ENCODE measurements at places on chromosomes 11 and 22.

- peak; percentile 26 for DNase-seq
Observed at GRCh38 chr11:44950031-44950624, 555 bp downstream of the TP53I11 start.

- peak; percentile 39 for DNase-seq
Observed at GRCh38 chr22:30270832-30271231, 4.2 kb upstream of the OSM start.

GRCh38 chr11:74992852-74993251 lies 4.1 kb downstream of the NEU3 start:
- no peak for DNase-seq

DNA sequence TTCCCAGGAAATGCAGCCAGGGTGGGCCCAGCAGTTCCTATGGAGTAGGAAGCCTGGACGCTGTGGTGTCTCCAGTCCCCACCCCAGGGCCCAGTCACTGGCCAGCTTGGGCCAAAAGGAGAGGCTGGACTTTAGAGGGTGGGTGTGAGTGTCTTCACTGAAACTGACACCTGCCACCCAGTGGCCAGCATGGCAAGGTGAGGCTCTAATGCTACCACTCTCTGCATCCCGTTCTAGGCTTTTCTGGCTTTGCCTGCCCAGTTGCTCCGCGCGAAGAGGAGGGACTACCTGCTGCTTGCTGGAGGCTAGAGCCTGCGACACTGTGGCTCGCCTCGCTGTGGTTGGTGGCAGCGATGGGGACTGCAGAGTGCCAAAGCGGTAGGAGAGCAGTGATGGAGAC lies 35.4 kb downstream of the C22orf42 start:
- DNase-seq, result no peak

GRCh38 chr22:44331881-44332714 lies 19.3 kb upstream of the SHISAL1 start:
- DNase-seq, result no peak

- DNase-seq, result peak; percentile 64
Observed at GRCh38 chr22:20550851-20551744, 43.7 kb downstream of the MED15 start.

GRCh38 chr11:117300773-117301172 lies 9.6 kb downstream of the BACE1-AS start:
- no peak for DNase-seq

- DNase-seq, result no peak
Observed at GRCh38 chr11:107247167-107247861, 210.3 kb downstream of the CWF19L2 start.

GRCh38 chr22:25510876-25511275 lies 53.6 kb upstream of the GRK3 start:
- DNase-seq, result no peak

- DNase-seq, result no peak
Observed at GRCh38 chr11:116314006-116314405, 458.8 kb downstream of the BUD13 start.

GRCh38 chr11:115257678-115258077 lies 246.5 kb downstream of the CADM1 start:
- DNase-seq, result no peak

DNA sequence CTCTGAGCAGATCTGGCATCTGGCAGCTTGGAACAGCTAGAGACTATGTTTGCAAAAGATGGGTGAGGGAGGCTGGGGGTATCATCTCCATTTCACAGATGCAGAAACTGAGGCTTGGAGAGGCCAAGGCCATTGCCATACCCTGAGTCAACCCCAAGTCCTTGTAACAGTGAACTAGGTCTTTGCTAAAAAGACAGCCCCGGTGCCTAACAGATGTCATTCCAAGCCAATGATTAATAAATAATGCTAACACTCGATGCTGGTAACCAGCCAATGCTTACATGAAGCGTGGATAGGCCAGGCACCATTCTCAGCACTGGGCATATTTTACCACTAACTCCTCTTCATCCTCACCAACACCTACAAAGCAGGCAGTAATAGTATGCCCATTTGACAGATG lies 164.0 kb downstream of the MN1 start:
- DNase-seq, result no peak

DNA sequence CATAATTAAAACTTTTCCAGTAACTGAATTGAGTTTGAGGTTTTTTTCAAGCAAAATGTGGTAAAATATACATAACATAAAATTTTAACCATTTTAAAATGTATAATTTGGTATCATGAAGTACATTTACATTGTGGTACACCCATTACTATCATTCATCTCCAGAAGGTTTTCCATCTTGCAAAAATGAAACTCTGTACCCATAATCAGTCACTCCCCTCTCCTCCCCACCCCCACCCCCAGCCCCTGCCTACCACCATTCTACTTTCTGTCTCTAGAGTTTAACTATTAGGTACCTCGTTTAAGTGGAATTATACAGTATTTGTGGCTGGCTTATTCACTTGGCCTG lies 63.7 kb downstream of the MICAL2 start:
- DNase-seq, result no peak

DNA sequence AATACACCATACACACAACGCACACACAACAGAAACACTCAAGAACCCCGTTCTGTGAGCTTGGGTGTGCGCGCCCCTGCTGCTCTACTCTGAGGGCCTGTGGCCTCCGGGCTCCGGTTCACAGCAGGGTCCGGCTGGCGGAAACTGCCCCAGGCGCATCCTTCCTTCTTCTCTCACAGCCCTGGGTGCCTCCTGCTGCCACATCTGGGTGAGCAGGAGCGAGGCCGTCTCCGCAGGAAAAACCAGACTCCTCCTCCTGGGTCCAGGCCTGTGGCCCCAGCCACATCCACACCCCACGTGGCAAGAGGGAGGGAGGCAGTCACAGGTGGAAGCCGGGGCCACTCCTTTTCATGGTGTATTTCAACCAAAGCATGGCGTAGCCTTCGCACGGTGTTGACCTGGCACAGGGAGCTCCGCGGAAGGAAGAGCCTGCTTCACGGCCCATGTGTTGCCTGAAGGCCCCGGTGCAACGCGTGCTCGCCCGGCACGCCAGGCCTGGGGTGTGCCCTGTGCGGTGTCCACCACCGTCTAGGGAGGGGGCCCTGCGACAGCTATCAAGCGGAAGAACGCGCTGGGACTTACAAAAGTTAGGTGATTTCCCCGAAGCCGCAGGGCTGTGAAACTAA lies 1502.7 kb downstream of the TBC1D22A start:
- no peak for DNase-seq

- DNase-seq, result no peak
Observed at GRCh38 chr11:70407814-70408213, 9.5 kb downstream of the CTTN start.

- DNase-seq, result no peak
Observed at GRCh38 chr11:80330264-80330663, 889.4 kb upstream of the TENM4 start.

DNA sequence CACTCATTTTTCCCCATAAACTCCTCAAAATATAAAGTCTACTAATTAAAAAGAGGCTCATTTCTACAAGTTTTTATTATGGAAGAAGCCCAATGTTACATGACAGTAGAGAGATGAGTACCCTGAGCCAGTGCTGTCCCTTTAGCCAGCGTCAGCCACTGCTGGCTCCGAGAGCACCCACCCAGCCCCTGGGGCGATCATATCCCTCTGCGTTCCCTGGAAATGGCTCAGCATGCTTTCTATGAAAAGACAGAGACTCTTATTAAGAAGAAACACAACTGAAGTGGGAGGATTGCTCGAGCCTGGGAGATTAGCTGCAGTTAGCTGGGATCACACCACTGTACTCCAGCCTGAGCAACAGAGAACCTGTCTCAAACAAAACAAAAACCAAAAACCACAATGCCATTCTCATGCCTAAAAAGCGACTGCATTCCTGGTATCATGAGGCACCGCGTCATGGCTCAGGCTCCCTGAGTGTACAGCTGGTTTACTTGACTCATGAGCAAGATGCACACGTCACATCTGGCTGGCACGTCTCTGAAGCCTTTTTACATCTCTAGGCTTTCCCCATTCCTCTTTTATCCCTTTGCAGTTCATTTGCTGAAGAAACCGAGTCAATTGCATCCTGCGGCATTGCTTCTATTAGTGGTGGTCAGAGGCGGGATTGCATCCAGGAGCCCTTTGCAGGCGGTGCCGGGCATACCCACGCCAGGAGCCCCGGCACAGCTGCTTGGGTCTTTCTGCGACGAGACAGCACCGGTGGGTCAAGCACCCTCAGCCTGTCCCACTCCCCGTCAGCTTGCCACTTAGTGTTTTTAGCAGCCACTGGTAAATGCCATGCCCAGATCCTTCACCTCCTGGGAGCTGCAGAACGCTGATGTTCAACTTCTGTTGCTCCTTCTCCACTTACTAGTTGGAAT lies 119.9 kb downstream of the CTTN start:
- DNase-seq, result no peak

DNA sequence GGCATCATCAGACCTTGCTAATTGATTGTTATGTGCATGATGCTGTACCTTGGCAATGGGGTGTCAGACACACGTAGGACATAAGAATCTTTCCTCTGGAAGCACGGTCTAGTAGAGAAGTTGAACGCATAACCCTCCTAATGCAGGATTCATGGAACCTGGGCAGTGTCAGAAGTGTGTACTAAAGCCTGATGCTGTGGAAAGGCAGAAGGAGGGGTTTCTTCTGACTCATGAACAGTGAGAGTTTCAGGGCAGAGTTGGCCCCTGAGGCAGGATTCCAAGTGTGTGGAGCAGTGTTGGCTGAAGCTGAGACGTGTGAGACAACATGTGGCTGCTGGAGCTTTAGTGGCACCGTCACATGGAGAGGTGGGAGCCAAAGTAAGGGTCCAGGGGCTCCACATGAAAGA lies 3.5 kb downstream of the PANX1 start:
- DNase-seq, result no peak

DNA sequence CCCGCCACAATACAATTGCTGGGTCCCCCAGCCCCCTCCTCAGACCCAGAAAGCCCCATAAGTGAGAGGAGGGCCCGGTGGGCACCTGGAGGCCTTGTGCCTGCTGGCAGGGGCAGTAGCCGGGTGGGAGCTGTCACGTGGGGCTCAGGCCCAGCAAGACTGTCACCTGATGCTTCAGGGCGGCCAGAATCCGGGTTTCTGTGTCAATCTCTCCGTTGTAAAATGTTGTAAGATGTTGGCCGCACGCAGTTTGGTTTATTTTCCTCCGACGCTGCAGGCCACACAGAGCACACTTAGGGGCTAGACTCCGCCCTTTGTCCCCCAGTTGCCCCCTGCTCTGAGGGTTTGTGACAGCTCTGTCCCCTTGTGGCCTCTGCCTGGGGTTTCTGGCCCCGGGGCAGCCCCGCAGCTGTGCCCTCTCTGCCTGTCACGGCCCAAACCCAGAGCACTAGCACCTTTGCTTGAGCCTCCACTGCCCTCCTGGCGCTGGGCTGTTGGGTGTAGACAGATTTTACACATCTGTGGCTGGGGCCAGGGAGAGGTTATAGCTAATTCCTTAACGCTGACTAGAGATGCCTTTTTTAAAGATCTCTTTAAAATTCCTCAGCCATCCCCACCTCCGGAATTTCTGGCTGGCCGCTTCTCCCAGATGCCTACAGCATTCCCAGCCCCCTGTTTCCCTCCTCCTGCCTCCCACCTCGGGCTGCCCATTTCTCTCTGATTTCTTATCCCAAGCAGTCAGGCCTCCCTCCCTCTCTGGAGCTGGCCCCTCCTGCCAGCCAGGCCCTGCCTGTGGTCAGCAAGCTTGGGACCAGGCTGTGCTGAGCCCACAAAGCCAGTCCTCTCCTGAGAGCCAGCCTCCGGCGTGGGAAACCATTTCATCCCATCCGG lies 3.2 kb upstream of the PRR5 start:
- no peak for DNase-seq

GRCh38 chr22:35648066-35649025 lies at the start of gene APOL6:
APOL6 (plus strand) TSS chr22:35648446; CDS start chr22:35656426, 7,980 bp downstream.
- peak; percentile 79 for DNase-seq

DNA sequence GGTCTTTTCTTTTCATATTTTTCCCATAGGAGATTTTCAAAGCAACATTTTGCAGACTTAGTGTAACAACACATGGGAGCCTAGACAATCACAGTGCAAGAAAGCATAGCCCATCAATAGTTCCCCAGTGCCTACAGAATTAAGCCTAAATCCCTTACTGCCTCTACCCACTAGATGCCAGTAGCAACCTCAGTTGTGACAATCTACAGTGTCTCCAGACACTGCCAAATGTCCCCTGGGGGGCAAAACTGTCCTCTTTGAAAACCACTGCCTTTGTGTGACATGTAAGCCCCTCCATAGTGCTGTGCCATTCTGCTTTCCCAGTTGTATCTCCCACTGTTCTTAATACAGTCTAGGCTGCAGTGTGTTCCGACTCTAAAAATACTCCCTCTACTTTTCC lies 1329.0 kb downstream of the LRRC4C start:
- DNase-seq, result no peak

GRCh38 chr11:61337706-61338470 lies 4.9 kb downstream of the TKFC start:
- no peak for DNase-seq

- DNase-seq, result peak; percentile 71
Observed at GRCh38 chr22:37492428-37493344, 6.5 kb upstream of the MFNG start.

DNA sequence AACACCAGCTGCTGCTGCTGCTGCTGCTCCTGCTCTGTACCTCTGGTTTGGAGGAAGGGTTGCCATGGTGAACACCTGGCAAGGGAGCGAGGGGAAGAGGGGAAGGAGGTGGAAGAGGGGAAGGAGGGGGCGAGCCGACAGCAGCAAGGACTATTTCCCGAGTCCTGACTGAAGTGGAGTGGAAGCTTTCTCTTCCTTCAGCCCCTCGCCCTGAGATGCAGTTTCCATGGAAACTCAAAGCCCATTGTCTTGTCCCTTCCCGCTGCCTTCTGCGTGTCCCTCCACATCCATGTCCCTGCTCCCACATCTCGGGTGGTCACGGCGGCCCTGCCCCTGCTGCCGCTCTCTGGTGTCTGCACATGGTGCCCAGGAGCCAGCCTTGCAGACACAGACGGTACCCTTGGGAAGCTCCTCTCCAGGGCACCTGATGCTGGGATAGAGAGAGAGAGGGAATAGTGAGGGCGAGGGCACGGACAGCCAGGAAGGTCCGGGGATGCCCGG lies 28.6 kb downstream of the FAM83F start:
- no peak for DNase-seq

- DNase-seq, result no peak
Observed at GRCh38 chr11:122020902-122021301, 95.1 kb downstream of the BLID start.

- DNase-seq, result no peak
Observed at GRCh38 chr11:123158033-123159003, 36.7 kb downstream of the CLMP start.

GRCh38 chr11:85941380-85941973 lies 86.3 kb downstream of the CCDC83 start:
- peak; percentile 27 for DNase-seq

Measured in CD4-positive, alpha-beta T cell treated with Interleukin-12 subunit alpha and Interleukin-12 subunit beta, for 1 hour (primary cell).